Ascending aorta (tissue), 2 donors: ENCODE measurements at places on chromosomes 16 and 17.

- DNase-seq = no peak
These were observed 53.1 kb downstream of the CFDP1 start for GRCh38 chr16:75379911-75380847.

DNA sequence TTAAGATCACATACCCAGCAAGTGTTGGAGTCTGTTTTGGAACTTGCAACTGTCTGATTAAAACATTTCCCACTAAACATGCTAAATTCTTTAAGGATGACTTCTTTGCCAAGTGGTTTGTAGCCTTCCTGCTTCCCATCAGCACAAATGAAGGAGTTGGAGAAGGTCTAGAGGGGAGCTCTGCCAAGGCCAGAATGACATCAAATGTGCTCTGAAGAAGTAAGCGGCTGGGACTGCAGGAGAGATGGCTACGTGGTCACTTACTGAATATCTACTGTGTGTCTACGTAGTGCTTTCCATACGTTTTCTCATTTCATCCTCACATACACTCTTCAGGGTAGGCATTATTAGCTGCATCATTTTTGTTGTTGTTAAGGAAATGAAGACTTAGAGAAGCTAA, 135.7 kb upstream of the NLRP1 start:
- DNase-seq = no peak

GRCh38 chr17:34869641-34870040, 91.6 kb downstream of the CCT6B start:
- DNase-seq = no peak

GRCh38 chr16:85026703-85027102, 892 bp upstream of the KIAA0513 start:
- no peak for DNase-seq

DNA sequence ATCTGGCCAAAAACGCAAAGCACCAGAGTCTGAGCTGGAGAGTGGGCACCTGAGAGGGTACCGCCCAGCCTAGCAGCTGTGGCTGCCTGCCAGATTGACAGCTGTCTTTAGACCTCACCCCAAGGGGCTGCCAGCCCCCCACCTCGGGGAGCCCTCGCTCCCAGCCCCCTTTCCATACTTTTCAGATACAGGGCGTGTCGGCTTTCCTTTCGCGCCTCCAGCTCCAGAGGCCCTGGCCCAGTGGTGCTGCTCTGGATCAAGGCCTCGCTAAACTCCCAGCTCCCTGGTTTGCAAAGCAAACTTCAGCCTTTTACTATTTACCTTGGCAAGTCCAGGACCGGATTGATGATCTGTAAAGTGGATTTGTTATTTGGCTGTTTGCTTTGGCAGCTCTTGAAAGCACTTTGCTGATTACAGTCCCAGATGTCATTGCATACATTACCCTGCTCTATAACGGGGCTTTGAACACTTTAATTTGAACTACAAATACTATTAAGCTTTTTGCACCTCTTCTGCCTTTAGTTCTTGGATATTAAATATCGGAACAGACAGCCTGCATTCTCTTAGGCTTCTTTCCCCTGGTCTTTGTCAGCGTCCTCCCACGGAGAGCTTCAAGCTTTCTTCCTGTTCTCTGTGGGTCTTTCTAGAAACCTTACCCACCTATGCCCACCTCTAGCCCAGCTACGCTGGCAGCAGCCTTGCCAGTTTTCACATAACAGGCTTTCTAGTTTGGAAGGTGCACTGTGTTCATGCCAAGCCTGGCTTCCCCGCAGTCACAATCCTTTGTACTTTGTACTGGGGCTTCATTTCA, 63.6 kb upstream of the TBX2 start:
- DNase-seq = no peak

GRCh38 chr16:55393991-55394390, 70.0 kb downstream of the IRX6 start:
- no peak for DNase-seq

DNA sequence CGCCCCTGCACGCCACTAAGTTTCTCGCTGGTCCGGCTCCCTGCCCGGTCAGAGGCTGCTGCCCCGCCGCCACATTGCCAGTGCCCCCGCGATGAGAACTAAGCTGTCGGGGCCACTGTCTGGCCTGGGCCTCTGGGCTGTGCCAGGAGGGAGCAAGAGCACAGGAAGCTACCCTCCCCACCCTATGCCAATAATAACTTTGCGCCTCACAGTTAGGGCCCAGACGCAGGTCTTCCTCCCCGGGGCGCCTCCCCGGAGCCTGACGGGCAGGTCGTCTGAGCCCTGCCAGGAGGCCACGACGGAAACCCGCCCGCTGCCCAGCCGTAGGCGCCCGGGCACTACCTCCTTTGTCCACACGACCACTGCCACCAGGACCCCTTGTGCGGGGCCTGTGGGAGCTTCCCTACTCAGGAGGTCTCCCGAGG, 1.5 kb downstream of the ZFPM1 start:
- DNase-seq = no peak
